Activated CD4-positive, alpha-beta T cell treated with anti-CD3 and anti-CD28 coated beads for 1 hour (primary cell): ENCODE measurements at places on chromosomes 4 and X.

DNA sequence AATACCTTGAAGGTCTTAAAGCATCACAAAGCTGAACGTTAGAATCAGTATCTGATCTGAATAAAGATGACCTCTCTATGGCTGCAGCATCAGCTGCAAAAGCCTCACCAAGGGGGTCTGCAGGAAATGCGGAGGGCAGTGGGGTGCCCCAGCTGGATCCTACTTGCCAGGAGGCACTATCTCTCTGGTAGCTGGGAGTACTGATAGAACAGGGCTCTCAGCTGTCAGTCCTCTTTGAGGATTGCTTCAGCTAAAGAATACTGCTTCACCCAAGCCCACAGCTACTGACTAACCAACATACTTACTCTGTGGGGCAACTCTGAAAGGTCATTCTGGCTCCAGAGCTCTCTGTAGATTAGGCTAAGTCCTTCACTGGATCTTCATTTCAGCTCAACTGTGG, 112.5 kb upstream of the ZFP42 start:
- DNase-seq: no peak

DNA sequence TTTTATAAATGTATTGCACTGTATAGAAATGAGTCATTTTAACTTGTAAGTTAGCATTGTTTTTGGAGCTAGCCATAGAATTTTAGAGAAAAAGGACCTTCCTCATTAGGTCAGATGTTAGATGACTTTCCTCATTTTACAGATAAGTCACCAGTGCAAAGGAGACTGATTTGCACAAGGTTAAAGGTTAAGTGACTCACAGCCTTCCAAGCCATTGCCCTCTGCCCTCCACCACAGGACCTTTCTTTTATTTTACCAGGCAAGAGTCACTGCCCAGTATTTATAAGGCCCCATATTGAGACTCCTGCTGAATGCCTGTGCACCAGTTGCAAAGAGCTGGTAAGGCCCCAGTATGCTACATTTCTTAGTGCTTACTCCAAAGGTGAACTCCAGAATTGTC, 4.2 kb upstream of the ABCG2 start:
- no peak for DNase-seq

GRCh38 chrX:81708487-81708886, 506.6 kb downstream of the SH3BGRL start:
- DNase-seq: no peak

- no peak for DNase-seq
Observed at GRCh38 chrX:154855256-154855655, 20.8 kb upstream of the SMIM9 start.

GRCh38 chr4:61149278-61149677, 50.8 kb upstream of the ADGRL3 start:
- no peak for DNase-seq

DNA sequence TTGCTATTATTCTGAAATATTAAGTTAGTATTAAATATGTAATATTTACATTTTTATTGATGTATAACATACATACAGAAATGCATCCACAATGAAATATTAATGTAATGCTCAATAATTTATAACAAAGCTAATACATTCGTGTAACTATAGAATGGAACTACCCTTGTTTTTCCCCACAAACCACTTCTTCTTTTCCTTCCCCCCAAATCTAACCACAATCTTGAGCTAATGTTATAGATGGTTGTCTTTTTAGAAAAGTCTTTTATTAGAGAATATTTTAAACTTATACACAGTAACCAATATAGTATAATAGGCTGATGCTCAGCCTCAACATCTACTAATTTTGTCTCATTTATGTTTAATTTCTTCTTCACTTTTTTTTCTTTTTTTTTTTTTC, 4.5 kb upstream of the ZNF732 start:
- DNase-seq: no peak

GRCh38 chr4:68349279-68349648, 626 bp downstream of the YTHDC1 start:
- no peak for DNase-seq
